ENCODE measurements at places on chromosomes 11 and 22.

DNA sequence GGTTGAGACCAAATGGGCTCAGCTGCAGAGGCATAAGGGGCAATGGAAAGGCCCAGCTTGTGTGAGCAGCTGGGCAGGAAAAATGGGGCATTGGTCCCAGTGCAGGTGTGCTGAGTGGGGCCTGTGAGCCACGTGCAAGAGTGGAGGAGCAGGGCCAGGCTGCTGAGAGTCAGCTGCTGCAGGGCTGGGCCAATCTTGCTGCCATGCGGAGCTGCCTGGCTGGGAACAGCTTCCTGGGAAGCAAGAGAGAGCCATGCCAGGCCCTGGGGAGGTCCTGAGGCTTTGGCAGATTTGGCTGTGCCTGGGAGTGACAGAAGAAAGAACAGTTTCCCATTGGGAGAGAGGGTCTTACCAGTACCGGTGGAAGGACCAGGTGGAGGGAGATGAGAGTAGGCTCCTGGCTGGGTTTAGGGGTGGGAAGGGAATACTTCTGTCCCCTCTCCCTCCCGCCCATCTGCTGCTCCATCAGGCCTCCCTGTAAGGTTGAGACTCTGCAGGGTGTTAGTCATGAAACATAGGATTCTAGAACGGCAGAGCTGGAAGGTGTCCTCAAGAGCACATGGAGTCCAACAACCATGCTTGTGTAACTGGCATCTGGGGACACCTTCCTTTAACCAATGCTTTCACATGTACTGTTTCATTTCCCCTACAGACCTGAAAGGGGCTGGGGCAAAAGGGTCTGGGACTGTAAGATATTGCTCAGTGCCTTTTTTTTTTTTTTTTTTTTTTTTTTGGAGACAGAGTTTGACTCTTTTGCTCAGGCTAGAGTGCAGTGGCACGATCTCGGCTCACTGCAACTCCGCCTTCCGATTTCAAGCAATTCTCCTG, 10.4 kb downstream of the SEPTIN3 start:
- no peak for DNase-seq

GRCh38 chr11:1523779-1524178, 37.2 kb upstream of the MOB2 start:
- DNase-seq, result no peak

GRCh38 chr11:128726458-128727139, 32.7 kb downstream of the FLI1 start:
- no peak for DNase-seq

GRCh38 chr22:36860438-36860820, 377 bp upstream of the NCF4 start:
- no peak for DNase-seq

DNA sequence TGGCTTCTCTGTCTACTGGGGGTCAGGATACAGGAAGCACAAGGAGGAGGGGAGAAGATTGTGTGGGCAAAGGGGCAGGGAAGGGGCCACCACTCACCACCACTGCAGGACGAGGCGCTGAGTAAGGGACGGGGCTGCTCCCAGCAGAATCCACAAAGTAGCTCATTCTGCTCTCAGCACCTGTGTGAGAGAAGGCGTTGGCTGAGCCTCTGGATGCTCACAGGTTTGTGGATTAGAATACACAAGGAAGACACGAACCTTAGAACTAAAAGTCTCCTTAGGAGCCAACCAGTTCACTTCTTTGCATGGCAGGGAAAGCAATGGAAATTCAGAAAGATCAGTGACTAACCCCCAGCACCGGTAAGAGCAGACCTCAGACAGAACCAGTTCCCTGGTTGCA, 14.4 kb downstream of the ETS1 start:
- no peak for DNase-seq

GRCh38 chr11:132788816-132789325, 743.4 kb downstream of the OPCML start:
- no peak for DNase-seq

DNA sequence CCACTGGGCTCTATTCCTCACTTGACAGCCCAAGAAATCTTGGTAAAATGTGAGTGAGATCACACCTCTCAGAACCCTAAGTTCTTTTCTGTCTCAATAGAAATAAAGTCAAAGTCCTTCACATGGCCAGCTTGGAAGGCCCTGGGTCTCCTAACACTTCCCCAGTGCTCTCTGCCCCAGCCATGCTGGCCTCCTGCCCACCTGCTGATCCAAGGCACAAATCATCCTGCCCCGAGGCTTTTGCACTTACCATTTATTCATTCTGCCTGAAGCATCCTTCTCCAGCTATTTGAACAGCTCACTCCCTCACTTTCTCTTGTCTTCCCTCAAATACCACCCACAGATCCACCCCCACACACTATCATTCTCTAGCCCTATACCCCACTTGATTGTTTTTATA, 26.4 kb downstream of the ISX start:
- no peak for DNase-seq

DNA sequence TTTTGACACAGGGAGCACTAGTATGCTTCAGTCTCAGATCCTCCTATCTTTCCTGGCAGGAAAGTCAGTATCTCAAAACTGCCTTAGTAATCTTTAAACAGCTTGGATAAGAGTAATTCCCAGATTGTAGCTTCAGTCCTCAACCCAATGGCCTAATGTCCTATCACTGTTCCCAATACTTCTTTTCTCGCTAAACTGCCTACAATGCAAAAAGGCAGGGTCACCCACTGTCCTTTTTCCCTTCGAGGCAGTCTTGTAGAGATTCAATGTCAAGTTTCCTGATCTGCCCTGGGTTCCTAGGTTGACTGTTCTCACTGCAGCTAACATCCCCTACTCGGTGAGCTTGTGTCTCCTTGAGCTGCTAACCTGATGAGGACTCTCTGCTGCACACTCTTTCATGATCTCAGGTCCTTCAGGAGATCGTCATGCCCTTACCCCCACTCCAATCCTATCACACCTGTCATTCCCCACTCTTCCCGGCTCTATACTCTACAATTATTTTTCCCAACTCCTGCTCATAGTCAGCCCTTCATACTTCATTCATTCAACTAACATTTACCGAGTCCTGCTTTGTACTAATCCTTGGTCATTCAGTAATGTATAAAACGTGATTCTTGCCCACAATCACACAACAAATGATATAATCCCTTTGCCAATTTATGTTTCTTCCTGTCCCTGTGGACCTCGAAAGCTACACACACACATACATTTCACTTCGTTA, 904 bp downstream of the C2CD3 start:
- no peak for DNase-seq

DNA sequence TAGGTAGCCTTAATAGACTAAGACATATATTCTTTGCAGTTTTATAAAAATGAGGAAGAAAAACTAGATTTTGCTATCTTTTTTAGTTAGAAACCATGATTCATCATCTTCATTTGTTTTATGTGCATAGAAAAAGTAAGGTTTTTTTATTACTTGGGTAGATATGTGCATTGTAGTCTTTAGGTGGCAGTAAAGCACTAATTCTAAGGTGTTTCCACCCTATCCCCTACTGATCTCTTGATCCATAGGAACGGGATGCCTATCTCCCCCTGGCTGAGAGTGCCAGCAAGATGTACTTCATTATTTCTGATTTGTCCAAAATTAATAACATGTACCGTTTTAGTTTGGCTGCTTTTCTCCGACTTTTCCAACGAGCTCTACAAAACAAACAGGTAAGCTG, 148.1 kb downstream of the DYNC2H1 start:
- DNase-seq, result no peak

- no peak for DNase-seq
These were observed 2.6 kb upstream of the MEI1 start for GRCh38 chr22:41696703-41697102.

- DNase-seq, result no peak
These were observed 54.3 kb downstream of the CTNND1 start for GRCh38 chr11:57815877-57816276.

- no peak for DNase-seq
These were observed 56.4 kb downstream of the RTL6 start for GRCh38 chr22:44441401-44442185.

DNA sequence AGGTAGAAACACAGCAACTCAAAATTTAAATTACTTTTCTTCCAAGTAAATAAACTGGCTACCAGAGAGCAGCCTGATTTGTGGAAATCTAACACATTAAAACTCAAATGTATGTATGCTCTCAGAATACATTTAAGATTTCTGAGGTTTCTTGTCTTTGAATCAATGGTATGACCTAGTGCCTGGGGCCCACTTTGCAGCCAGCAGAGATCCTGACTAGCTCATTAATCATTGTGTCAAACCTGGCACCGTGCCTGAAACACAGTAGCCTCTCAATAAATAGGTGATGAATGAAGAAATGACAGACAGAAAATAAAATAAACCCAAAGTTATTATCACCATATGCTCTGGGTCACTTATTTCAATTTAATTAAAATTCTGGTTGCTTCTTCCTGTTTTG, 176.2 kb upstream of the FAT3 start:
- no peak for DNase-seq

DNA sequence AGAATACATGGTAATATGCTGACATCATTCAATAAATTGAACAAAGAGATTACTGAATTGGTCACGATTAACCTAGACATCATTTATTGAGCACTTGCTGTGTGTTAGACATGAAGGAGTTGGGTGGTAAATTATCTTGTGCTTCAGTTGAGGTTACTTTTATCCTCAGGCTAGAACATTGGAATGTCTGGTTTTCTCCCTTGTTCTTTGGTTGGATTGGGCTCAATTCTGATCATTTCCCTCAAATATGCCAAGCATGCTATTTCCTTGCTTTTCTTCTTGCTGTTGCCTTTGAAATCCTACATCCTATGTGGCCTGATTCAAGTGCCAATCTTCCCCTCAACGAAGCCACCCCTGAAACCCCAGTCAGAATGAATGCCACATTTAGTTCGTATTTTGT, 65.8 kb downstream of the DEUP1 start:
- DNase-seq, result no peak

- DNase-seq, result no peak
These were observed 23.9 kb upstream of the SCGB1A1 start for GRCh38 chr11:62394825-62395538.

GRCh38 chr11:102112509-102112821, 2.2 kb downstream of the YAP1 start:
- no peak for DNase-seq

DNA sequence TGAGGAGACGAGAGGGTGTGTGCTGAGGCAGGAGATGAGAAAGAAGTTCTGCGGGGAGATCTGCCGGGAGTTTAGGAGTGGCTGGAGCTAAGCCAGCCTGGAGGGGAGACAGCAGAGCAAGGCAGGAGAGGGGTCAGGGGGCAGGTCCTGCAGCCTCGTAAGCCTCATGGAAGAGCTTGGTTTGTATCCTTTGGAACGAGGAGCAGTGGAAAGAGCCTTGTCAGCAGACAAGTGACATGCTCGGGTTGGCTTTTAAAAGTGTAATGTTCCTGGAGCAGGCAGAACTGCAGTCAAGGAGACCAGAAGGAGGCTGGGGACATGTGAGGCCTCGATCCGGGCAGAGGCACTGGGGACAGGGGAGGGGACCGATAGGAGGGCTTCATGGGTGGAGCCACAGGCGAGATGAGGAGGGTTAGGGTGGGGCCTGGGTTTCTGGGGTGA, 21.4 kb upstream of the TUB start:
- no peak for DNase-seq

DNA sequence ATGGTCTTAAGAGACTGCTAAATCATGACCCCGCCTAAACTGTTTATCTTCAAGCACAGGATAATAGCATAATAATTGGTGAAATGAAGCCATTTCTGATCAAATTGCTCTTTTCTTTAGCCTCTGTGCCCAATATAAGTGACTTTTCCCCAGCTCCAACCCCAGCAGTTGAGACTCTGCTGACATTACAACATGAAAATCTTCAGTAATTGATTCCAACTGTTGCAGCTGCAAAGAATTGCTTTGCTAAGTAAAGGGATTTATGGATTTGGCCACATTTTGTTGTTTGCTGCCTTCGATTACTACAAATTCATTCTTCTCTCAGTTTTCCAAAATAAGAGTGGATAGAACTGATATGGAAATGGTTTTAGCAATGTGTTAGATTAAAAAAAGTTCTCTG, 576.7 kb upstream of the LRRC4C start:
- no peak for DNase-seq

DNA sequence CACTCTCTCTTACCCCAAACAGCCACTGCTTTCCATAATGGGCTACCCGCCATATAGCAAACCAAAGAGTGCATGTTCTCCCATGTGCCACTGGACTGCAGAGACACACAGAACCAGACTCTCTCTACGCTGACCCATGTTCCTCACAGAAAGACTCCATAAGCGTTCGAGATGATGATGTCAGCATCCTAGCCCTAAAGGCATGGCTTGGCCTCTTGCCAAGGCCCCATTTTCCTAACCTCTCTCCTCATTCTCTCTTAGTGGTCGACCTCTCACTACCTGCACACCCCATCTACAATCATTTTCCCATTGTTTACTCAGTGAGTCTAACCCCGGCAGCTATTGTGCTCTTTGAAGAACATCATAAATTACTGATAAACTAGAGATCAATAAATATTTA, 4.9 kb downstream of the NDUFC2 start:
- no peak for DNase-seq

DNA sequence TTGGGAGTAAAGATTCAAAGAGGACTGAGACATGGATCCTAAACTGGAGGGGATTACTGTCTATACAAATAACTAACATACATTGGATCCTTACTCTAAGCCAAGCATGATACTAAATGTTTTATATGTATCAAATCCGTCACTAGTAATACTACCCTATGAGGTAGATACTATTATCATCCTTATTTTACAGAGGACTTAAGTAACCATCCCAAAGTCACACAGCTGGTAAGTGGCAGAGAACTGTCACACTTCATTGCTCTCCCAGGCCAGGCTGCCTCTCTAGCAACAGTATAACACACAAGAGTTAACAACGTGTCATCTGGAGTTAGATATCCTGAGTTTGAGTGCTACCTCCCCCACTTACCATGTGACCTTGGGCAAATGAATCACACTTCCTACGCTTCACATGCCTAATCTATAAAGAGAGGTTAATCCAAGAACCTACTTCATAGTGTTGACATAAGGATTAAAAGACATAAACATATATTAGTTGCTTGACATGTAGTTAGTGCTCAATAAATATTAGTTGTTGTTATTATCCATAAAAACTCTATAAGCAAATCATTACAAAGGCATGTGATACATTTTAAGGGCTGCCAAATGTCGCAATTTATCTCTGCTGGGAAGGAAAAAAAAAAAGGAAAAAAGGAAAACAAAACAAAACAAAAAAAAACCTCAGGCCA, 33.8 kb upstream of the SPON1 start:
- DNase-seq, result no peak

DNA sequence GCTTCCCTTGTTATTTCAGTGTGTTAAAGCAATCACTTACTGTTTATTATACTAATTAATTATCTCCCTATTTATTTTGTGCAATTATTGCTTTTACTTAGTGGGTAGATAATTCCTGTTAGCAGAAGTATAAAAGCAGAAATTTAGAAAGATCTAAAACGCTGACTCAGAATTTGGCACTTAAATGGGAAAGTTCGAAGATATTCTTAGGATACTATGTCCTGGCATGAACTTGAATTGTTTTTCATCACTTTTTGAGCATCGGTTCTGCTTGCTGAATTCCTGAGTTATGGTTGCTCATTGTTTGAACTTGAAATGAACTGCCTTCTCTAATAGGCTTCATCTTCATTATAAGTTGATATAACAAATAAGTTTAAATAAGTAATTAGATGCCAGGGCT, 325.4 kb downstream of the JRKL start:
- DNase-seq, result no peak

GRCh38 chr11:8745431-8746253, 63.0 kb downstream of the RPL27A start:
- DNase-seq, result no peak

Data from activated CD4-positive, alpha-beta T cell treated with anti-CD3 and anti-CD28 coated beads for 24 hours (primary cell).